ENCODE measurements at places on chromosomes 13 and 19.

DNA sequence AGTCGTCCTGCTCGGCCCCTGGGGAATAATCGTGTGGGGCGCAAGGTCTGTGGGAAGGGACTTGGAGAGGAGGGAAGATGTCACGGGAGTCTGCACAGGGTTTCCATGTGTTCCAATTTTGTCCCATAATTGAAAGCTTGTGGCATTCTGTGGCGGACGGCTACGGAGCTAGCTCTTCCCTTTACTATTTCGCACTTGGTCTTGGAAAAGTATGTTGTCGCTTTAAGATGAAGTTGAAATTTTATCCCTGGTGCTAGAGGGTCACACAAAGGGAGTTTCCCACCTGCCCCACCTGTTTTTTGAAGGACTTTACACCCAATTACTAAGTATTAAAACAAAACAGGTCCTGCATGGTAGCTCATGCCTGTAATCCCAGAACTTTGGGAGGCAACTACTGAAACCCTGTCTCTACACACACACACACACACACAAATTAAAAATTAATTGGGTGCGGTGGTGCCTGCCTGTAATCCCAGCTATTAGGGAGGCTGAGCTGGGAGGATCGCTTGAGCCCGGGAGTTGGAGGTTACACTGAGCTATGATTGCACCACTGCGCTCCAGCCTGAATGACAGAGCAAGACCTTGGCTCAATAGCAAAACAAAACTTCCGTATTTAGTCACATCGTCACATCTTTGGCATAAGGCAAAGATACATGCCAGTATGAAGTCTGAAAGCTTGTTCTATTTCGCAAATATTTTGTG is 967 bp upstream of the TPT1 start:
- DNase-seq = no peak

GRCh38 chr19:2528675-2529101 is 52.8 kb downstream of the GADD45B start:
- DNase-seq = no peak

DNA sequence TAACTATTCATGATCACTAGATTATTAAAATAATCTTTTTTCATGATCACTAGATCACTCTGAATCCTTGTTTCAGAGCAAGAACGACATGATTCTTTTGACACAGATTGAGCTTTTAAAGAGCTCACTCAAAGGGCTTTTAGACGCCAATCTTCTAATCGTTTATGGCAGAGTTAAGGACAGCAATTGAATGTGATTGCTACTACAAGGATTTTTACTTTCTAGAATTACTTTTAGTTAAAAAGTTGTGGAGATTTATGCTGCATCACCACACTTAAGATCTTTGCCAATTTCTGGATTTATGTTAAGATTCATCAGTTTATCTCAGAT is 1.3 kb downstream of the EXOSC8 start:
- no peak for DNase-seq

DNA sequence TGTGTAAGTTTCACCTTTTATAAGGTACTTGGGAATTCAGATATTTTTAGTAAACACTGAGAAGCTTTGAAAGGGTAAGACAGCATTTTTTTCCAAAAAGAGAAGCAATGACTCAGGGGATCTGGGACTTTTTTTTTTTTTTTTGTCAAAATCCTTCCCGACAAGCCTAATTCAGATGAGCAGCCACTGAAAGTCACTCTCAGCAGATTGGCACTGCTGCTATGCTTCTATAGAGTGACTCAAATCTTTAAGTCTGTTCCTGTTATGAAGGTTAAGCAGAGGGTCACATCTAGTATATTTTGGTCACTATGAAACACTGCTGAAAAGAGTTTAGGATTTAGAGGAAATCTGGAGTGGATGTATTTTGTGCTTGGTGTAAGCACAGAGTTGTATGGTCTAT is 571.1 kb downstream of the MYO16 start:
- no peak for DNase-seq

DNA sequence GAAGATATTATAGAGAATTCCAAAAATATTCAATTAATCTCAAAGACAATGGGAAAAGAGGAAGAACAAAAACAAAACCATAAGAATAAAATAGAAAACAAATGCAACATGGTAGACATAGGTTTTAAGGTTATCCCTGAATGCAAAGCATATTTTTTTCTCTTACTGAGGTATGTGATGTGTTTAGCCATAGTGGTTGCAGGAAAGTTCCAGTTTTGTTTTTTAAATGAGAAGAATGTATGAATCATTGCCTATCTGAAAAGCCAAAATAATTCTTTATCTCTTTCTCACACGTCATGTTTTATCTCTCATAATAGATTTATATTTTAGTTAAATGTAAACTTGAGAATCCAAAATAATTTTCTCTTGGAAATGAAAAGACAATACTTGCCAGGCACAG is 2591.7 kb upstream of the PCDH20 start:
- DNase-seq = no peak

DNA sequence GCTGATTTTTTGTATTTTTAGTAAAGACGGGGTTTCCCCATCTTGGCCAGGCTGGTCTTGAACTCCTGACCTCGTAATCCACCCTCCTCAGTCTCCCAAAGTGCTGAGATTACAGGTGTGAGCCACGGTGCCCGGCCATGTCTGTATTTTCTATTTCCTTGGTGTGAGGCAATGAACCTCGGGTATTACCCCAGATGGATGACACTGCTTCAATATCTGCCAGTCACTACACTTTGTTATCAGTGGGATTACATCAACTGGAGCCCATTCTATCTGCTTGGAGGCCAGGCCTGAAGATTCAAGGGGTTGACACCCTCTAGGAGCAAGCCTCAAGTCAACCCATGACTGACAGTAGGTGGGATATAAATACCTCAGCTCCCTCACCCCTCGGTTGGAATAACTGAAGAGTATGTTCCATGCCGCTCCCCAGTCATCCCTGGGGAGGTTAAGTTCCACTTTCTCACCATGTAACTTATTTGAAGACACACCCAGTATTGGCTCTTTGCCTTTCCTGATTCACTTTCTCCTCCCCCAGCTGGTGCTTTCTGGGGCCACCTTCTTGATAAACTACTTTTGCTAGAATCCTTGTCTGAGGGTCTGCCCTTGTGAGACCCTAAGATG is 992 bp upstream of the ADGRE1 start:
- DNase-seq = no peak

DNA sequence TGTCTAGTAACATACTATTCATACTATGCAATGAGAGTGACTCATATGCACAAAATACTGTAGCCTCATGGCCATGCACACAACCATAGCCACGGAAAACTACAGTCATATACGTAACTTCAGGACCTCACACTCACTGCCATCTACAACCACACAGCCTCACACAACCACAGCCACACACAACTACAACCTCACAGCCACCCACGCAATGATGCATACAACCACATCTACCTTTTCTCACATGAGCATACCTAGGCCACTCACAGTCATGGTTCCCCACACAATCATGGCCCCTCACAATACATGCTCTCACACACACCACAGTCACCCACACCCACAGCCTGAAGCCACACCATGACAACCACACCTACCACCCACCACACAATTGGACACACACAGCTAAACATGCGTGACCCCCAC is 8.7 kb upstream of the TNFSF14 start:
- DNase-seq = no peak

DNA sequence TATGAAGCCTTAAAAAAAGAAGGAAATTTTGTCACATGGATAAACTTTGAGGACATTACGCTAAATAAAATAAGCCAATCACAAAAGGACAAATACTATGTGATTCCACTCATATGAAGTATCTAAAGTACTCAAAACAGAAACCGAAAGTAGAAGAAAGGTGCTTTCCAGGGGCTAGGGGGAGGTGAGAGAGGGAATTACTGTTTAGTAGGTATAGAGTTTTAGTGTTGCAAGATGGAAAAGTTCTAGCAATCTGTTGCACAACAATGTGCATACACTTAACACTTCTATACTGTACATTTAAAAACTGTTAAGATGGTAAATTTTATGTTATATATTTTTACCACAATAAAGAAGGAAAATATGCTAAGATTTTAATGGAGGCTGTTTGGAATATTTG is 83.0 kb downstream of the POLR1D start:
- DNase-seq = no peak

DNA sequence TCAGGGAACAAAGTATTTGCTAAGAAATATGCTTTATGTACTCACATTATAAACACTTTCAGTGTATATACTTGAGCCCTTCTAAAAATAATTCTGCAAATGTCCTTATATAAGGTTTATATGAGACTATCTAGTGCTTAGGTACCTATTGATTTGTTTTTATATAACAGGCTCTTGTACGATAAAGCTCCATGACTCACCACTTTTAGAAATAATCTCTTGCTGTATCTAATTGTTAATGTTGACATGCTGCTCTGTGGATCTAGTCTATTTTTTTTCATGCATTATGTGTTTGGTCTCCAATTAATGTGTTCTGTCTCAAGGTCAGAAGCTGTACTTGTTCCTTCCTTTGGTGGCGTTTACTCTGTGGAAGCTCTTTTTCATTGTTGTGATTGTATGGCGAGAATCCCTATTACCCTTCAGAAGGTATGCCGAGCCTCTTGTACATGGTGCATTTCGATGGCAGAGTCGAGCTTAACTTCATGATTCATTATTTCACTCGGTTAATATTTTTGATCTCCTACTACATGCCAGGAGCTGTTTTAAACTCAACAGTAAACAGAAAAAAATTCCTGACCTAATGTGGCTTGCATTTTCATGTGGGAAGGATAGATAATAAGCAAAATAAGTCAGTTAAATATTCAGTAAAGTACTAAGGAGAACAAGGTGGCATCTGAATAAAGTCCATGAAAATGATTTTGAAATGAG is 361.6 kb downstream of the COG6 start:
- DNase-seq = no peak

DNA sequence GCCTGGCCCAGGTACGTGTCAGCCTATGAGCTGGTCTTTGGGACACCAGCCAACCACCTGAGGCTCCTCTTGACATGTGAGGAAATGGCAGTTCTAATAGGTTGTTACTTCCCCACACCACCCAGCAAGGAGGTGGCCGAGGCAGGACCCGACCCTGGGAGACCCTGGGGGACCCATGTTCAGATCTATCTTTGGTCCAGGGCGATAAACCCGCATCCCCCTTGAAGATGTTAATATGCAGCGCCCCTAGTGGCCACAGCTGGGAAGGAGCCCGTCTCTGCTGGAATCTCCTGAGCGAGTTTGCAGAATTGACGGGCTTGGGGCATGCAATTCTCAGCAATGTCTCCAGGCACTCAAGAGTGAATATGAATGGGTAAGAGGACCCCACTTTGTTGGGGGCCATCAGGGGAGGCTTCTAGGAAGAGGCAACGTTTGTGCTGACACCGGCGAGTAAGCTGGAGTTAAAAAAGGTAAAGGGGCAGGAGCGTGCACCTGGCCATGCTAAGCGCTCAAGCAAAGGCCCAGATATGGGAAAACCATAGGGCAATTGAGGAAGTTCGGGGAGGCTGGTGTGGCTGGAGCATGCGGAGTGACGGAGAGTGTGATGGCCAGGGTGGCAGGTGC is 1.5 kb upstream of the MYO1F start:
- DNase-seq = peak; percentile 85

DNA sequence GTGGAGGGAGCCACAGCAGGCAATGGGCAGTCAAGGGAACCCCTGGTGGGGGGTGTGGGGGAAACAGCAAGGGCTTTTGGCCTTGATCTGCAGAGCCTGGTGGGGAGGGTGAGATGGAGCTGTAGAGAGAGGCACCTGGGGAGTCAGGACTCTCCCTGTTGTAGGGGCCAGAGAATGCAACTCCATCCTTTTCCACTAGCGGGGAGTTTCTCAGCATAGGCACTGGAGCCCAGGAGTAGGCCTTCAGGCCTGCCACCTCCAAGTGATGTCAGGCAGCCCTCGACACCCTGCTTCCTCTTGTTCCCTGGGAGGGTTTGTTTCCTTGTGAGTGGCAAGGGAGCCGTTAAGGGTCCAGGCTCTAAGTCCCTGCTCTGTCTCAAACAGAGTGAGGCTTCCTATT is 25.0 kb downstream of the MEGF8 start:
- no peak for DNase-seq

All from neural progenitor cell (in vitro differentiated cells).